NCI-H1694 (cell line): ENCODE measurements at places on chromosomes 6 and 20.

DNA sequence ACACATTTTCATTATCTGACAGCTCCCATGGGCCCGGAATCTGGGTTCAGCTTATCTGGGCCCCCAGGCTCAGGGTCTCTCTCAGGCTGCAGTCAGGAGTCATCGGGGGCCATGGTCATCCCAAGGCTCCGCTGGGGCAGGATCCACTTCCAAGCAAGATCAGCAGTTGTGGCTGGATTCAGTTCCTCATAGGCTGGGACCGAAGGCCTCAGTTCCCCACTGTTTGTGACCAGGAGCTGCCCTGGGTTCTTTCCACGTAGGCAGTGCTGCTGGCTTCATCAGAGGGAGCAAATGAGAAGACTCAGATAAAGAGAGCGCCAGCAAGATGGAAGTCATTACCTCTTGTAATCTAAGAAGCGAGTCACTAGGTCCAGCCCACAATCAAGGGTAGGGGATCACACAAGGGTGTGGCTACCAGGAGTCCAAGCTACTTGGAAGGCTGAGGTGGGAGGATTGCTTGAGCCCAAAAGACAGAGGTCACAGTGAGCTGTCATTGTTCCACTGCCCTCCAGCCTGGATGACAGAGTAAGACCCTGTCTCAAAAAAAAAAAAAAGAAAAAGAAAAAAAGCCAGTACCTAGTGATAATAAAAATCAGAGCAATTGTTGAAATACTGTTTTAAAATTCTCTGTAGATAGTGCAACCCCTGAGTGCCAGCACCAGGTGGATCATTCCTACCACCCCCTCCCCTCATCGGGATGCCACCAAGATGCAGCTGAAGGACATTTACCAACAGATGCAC is 162.7 kb downstream of the NFATC2 start:
- no peak for DNase-seq

- no peak for DNase-seq
These were observed 5.3 kb upstream of the UBD start for GRCh38 chr6:29564875-29565274.

DNA sequence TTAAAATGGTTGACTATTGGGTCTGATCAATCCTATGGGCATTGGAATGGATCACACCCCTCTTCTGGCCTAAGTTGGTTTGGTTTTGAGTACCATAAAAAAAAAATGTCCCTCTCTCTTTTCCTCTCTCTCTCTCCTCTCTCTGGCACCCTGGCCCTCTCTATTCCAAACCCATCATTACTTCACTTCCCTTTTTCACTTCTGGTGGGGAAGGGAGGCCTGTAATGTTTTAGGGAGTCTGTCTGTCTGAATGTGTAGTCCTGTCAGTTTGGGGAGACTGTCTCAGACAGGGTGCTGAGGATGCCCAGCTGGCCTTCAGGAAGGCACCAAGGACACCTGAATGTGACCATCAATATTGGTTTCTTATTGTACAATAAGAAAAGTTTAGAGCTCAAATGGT is 165.8 kb downstream of the CD24 start:
- DNase-seq: no peak

- DNase-seq: peak; percentile 19
These were observed 4.7 kb downstream of the CITED2 start for GRCh38 chr6:139369568-139370282.

GRCh38 chr20:58407201-58407873 is 18.3 kb downstream of the VAPB start:
- no peak for DNase-seq

- DNase-seq: peak; percentile 86
These were observed 154.9 kb upstream of the MLN start for GRCh38 chr6:33958526-33959328.

- no peak for DNase-seq
These were observed 18.8 kb downstream of the TMEM170B start for GRCh38 chr6:11556309-11556708.

DNA sequence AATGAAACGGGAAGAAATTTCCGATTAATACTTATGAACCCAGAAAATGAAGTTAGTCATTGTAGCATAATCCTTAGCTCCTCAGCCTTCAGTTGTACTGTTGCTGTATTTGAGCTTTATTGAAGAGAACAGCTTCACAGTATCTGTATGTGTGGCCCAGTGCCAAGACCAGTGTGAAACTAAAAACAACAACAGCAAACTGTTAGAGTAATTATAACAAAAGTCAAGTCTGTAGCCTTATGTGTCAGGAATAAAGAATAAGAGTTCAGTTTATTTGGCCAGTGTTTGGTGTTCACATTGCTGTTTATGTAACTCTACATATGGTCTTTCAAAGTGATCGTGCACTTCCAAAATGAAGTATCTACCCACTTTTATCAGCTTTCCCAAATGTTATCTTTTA is 70.9 kb downstream of the ARID1B start:
- no peak for DNase-seq
